ENCODE measurements at places on chromosomes 1 and 21.

- DNase-seq, result no peak
Measured at GRCh38 chr1:156359973-156360372, 9.0 kb upstream of the RHBG start.

GRCh38 chr1:96498744-96499340, 222.7 kb upstream of the PTBP2 start:
- DNase-seq, result no peak

DNA sequence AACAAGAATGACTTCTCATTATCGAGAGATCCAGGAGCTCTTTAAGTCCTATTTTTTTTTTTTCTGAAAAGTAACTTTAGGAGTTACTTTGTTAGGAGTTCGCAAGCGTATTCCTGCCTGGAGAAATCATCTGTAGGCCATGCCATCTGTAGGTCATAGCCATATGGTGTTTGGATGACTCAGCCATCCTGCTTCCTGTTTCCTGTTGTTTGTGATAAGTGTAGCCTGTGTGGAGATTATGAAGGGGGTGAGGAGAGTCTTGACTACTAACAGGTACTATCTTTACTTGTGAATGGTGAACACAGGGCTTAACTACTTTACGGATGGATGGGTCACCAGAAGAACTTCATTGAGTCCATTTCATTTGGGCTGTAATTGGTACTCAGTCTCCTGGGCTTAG, 327.2 kb downstream of the PTPRU start:
- DNase-seq, result no peak

DNA sequence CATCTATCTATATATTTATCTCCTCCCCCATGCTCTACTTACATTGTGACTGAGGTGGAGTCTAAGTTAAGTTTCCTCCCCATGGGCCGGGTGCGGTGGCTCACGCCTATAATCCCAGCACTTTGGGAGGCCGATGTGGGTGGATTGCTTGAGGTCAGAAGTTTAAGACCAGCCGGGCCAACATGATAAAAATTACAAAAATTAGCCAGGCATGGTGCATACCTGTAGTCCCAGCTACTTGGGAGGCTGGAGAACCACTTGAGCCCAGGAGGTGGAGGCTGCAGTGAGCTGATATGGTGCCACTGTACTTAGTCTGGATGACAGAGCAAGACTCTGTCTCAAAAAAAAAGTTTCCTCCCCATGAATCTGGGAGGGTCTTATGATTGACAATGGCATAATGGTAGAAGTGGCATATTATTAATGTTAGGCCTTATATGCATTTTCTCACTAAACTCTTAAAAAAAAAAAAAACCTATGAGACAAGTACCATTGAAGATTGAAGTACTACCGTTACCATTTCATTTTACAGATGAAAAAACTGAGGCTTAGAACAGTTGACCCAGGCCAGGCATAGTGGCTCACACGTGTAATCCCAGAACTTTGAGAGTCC, 11.2 kb downstream of the F11R start:
- DNase-seq, result no peak

DNA sequence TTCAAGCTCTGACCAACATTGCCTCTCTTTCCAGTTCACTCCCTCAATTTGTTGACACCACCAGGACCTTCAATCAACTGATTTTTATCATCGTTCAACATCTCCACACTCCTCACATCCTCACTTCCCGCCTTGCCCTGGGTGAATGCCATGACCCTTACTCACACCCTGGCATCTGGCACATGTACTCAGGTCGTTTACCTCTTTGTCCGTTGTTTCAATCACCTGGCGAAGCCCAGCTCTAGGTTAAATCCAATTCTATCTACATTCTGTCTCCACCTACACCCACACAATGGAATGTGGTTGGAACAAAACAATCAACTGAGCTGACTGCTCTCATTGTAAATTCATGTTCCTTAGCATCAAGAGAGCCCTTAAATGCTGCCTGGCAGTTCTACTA, 24.2 kb upstream of the TBX15 start:
- DNase-seq, result no peak

- no peak for DNase-seq
Measured at GRCh38 chr21:45945868-45946210, 35.7 kb upstream of the COL6A1 start.

- no peak for DNase-seq
Measured at GRCh38 chr1:111332190-111332589, 41.5 kb downstream of the CHIA start.

DNA sequence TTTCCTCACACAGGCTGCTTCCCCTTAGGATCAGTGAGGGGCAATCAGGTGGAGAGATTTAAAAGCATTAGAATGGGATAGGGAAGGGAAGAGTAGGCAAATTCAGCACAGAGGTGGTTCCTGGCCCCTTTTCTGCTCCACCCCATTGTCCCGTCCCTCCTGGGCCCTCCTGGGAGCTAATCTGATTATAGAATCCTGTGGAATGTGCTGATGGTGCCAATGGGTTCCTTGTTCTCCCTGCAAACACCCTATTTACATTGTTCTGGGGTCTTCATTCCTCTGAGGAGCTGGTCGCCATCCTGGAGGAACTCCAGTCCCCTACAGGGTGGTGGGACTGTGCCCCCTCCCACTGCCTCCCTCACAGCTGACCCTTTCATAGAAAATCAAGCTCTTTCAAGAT, 34.4 kb upstream of the LRP8 start:
- DNase-seq, result no peak

- DNase-seq, result no peak
Measured at GRCh38 chr1:40309374-40310128, 7.5 kb downstream of the COL9A2 start.

- DNase-seq, result no peak
Measured at GRCh38 chr1:118948351-118948750, 39.8 kb downstream of the TBX15 start.

DNA sequence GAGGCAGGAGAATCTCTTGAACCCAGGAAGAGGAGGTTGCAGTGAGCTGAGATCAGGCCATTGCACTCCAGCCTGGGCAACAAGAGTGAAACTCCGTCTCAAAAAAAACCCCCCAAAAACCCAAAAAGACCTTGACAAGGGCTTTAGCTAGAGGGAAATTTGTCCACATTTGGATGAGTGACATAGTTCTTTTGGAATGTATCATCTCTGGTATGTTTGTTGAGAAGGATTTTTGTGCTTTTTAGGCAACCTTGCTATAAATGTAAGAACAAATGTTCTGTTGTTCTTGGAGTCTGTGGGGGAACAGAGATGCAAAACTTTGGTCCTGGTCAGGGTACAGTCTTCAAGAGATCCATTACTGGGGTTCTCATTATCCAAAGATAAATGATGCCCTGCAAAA, 28.9 kb downstream of the INAVA start:
- DNase-seq, result no peak

DNA sequence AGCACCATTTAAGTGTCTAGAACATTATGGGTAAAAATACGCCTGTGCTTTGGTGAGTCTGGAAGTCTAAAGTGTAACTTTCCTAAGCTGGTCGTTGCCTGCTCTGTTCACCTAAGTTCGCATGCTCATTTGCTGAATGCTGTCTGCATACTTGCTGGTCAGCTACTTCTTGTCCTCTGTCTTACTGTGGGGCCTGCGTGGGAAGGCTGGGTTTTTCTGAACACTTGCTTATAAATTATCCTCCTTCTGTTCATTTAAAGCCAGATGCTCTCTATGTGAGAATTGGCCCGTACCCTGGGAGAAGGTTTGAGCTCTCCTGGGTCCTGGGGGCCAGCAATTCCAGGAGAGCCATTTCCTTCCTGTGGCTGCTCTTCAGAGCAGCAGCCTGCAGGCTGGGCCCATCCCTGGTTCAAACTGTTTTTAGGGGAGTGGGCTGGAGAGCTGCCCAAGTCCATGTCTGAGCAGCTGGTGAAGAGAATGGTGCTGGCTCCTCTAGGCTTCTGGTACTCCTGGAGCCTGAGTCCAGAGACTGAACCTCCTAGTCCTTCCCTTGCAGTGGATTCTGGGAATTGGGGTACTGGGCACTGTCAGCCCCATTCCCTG, 75.7 kb downstream of the GALNT2 start:
- DNase-seq, result no peak

- DNase-seq, result no peak
Measured at GRCh38 chr1:41775956-41776585, 142.7 kb downstream of the HIVEP3 start.

DNA sequence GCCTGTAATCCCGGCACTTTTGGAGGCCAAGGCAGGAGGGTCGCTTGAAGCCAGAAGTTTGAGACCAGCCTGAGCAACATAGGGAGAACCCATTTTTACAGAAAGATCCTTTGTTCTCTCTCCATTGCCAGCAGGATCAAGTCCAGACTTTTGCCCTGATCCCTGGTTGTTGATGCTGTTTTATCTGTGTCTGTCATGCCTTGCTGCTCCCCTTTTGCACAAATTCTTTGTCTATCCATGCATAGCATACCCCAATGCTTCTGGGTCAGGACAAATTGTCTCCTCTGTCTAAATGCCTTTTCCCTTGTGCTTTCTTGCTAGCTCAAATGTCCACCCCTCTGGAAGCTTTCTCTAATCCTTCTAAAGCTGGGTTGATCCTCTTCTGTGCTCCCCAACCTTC, 25.3 kb upstream of the FAAH start:
- DNase-seq, result no peak

- DNase-seq, result no peak
Measured at GRCh38 chr1:218752126-218752525, 407.0 kb downstream of the TGFB2 start.

GRCh38 chr21:35469498-35469897, 420.4 kb upstream of the RUNX1 start:
- DNase-seq, result no peak
